ENCODE measurements at places on chromosomes 3 and 15.
A peak's percentile ranks its signal among the peaks of the same experiment; 100 is the strongest.

- DNase-seq, result no peak
Observed at GRCh38 chr15:71679793-71680353, 130.5 kb upstream of the NR2E3 start.

DNA sequence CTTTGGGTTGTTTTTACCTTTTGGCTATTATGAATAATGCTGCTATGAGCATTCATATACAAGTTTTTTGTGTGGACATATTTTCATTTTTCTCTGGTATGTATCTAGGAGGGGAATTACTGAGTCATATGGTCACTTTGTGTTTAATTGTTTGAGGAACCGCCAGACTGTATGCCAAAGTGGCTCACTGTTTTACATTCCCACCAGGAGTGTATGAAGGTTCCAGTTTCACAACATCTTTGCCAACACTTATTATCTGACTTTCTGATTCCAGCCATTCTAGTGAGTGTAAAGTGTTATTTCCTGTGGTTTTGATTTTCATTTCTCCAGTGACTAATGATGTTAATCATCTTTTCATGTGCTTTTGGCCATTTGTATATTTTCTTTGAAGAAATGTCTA is 51.8 kb downstream of the CMTM7 start:
- DNase-seq, result no peak

GRCh38 chr3:185046164-185046515 is 106.7 kb downstream of the C3orf70 start:
- no peak for DNase-seq

GRCh38 chr3:158105710-158106253 is 438 bp downstream of the SHOX2 start:
- DNase-seq, result no peak

DNA sequence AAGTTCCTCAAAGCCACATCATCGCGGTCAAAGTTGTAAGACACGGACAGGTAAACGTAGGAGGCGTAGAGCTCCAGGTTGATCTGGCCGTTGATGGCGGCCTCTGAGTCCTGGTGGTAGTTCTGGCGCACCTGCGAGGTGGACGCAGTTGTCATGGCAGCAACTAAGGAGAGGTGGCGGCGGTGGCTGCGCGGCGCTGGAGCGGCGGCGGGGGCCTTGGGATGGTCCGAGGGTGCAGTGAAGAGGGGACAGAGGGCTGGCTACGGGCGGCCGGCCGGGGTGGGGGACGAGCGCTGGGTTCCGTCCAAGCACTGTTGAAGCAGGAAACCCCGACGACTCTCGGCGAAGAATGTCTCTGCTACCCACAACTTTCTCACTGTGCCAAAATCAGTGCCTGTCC is 38.9 kb downstream of the RAB7A start:
- DNase-seq, result no peak

GRCh38 chr15:95840004-95840403 is 490.5 kb upstream of the NR2F2 start:
- DNase-seq, result no peak

- DNase-seq, result no peak
Observed at GRCh38 chr3:16522834-16523233, 9.3 kb upstream of the RFTN1 start.

GRCh38 chr3:178492491-178492890 is 43.7 kb upstream of the KCNMB2 start:
- no peak for DNase-seq

DNA sequence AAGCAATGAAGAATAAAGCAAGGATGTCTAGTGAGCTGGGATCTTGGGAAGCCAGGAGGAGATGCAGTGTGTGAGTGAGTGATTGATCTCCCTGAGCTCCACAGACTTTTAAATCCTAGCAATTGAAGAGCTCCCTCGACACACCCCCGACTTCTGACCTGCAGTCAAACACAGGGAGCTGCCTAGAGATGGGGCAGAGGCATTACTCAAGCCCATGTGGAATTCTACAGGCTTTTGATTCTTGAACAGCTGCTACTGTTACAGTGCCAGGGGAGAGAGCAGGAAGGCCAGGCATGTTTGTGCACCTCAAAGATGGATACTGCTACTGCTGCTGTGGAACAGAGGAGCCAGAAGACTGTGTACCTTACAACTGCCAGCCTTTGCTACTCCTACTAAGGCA is 1403.1 kb upstream of the ALCAM start:
- no peak for DNase-seq

DNA sequence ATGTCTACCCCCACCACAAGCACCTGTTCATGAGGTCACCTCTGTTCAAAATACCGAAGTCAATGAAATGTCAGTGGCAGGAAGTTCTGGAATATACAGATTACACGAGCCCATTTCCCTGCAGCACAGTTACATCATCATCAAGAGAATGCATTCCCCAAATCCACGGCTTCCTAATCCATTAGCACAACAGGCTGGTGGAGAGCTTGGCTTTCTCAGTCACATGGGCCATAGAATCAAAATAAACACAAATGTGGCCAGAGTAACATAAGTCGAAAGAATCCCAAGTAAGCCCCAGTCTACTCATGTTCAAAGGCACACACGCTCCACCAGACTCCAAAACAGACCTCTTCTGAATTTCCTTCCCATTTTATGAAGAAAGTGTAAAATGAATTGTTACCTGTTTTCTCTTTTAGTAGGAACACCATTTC is 419.3 kb downstream of the MAGI1 start:
- no peak for DNase-seq

DNA sequence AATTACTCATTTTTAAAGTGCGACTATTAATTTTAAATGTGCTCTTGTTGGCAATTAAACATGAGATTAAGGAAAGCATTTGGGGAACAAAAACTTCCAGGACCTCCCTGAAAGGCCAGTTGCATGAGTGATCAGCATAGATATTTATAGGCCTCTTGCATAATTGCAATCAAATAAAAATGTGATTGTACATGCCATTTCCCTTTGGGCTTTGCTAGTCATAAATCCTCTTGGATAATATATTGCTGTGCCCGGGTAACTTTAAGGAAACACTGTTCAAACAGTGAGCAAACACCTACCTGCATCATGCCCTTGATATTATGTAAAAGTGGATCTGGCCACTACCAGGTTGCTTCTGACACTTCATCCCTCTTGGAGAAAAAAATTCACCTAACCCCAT is 239.1 kb downstream of the MCTP2 start:
- no peak for DNase-seq

GRCh38 chr15:65263313-65263712 is 23.4 kb downstream of the PARP16 start:
- no peak for DNase-seq

- no peak for DNase-seq
Observed at GRCh38 chr3:4744405-4745234, 234.6 kb upstream of the BHLHE40 start.

DNA sequence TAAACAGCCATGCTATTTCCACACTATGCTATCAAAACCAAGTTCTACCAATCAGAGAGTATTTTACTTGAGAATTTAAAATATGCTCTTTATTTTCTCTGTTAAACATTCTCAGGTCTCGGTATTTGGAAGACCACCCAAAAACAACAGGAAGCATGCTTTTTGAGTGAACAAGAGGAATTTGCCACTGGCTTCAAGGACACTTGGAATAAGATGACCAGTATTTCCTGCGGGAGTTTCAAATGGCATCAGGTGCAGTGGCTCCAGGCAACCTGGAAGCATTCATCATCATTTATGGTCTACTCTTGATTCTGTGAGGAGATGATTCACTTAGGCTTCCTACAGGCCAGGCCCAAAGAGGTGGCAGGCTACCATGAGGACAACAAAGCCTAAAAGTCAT is 305.7 kb upstream of the ATP11B start:
- no peak for DNase-seq

- no peak for DNase-seq
Observed at GRCh38 chr15:75830910-75831805, 12.1 kb upstream of the UBE2Q2 start.

GRCh38 chr3:11844891-11845290 is 1.8 kb downstream of the TAMM41 start:
- DNase-seq, result no peak

- DNase-seq, result no peak
Observed at GRCh38 chr3:190443257-190443656, 6.4 kb downstream of the TMEM207 start.

- no peak for DNase-seq
Observed at GRCh38 chr15:41692049-41692448, 31.8 kb downstream of the MGA start.

DNA sequence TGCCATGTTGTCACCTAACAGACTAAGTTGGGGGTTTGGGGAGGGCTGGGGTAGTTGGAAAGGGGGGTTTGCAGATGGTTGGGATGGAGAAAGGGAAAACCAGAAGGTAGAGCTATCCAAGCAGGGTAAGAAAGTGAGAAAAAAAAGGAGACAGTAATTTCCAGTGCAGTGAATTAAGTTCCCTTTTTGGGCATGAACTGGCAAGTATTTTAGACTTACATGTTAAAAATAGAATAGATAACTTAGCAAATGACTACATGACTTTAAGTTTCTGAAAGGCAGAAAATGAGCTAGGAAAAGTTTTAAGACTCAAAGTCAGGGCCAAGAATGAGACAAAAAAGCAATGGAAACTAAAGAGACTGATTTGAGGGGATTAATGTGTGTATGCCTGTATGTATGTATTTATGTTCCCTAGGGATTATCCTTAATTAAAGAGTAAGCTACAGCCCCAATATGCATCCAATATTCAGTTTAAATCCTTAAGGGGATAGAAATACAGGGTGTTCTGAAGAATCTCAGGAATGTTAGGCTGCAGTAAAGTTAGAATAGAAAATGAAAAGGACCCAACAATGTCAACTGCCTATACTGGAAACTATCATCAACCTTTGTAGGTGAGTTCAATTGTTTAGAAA is 285.2 kb upstream of the MME start:
- DNase-seq, result no peak

DNA sequence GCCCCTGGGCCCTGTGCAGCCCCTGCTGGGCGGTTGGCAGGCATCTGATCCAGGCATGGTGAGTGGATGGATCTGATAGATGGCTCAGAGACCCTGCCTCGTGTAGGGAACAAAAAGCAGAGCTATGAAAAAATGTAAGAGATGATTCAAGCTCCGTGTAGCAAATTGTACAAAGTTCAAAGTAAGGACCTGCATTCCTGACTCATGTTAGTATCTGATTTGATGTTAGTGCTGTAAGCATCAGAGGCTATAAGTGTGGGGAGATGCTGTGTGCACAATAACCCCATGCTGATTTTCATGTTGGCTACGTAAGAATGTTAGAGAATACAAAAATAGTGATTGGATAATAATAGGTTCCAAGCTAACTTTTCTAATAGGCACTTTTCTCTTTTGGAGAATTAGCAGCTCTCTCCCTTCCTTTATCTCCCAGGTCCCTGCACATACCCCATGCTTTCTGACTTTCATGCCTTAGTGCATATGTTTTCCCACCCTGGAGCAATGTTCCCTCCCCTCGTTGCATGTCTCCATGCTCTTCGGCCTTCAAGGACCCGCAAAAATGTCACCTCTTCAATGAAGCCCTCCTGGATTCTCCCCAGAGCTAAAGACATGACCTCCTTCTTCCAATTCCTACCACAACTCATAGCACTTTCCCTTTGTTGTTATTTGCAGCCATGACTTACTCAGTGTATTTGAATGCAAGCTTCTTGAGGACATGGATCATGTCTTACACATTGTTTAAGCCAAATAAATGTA is 1.6 kb downstream of the CCR9 start:
- DNase-seq, result no peak

DNA sequence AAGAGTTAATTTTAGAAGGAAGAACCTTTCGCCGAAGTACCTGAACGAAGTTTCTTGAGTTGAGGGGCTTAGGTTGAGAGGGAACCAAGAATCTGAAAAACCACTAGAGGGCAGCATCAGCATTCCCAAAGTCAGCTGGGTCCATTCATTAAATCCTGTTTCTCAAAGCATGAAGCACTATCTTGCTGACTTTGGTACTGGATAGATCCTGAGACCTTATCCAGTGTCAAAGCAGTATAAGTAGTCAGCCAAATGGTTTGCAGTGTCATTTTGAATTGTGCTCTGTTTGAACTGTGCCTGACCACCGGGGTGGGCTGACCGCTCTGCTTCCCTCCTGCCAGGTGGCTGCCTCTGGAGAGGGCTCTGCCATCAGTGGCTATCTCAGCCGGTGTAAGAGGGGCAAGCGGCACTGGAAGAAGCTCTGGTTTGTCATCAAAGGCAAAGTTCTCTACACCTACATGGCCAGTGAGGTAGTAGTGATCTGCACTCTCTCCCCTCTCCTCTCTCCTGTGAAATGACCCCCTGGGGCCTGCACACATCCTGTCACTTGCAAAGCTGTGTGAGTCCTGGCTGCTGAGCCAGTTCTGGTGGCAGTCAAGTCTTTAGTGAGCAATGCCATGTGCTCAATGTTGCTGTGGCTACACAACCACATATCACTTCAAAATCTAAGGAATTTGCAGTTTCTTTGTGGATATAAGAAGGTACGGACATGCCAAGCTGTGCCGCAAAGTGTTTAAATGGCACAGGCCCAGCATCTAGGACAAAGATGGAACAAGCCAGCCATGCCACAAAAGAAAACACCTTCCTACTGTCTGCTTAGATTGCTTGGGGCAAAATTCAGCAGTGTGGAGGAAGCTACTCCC is 21.4 kb upstream of the NR2C2 start:
- peak; percentile 69 for DNase-seq

GRCh38 chr3:127787071-127787490 is 35.2 kb downstream of the MGLL start:
- DNase-seq, result no peak

DNA sequence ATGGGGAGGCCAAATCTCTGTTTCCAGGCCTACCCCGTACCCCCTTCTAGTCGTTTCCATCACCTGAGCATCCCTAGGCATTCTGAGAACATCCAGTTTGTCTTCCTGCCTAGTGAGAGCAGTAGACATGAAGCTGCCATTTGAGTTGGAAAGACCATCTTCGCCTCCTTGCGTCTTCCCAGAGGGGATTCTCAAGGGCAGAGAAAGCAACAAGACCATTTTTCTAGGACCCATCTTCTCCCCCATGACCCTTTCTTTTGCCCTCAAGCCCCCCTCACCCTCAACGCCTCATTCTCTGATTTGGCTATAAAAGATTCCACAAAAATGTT is 148.7 kb upstream of the BHLHE40 start:
- DNase-seq, result no peak

GRCh38 chr15:51991141-51991540 is 19.6 kb upstream of the LEO1 start:
- no peak for DNase-seq

DNA sequence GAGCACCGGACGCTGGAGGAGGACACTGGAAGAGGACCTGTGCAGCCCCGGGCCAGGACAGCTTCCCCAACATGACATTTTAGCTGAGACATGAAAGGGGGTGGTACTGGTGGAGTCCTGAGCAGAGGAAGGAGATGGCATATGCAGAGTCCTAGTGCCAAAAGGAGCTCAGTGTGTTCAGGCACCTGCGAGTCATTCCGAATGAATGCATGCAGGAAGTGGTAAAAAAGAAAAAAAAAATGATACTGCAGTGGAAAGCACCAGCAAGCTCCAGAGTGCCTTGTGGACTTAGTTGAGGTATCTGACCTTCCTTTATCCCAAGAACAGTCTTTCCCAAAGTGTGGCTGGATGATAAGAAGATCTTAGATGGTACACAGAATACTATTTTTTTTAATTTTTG is 6.6 kb upstream of the ZNF148 start:
- DNase-seq, result no peak

GRCh38 chr3:120477781-120478180 is 27.0 kb upstream of the FSTL1 start:
- DNase-seq, result no peak

Data from Peyer's patch (tissue), 4 donors.